ENCODE measurements at places on chromosomes 11 and 22.

GRCh38 chr22:46054091-46055073, 77.4 kb upstream of the WNT7B start:
- DNase-seq = no peak

GRCh38 chr11:81030186-81030585, 1589.4 kb upstream of the TENM4 start:
- no peak for DNase-seq

DNA sequence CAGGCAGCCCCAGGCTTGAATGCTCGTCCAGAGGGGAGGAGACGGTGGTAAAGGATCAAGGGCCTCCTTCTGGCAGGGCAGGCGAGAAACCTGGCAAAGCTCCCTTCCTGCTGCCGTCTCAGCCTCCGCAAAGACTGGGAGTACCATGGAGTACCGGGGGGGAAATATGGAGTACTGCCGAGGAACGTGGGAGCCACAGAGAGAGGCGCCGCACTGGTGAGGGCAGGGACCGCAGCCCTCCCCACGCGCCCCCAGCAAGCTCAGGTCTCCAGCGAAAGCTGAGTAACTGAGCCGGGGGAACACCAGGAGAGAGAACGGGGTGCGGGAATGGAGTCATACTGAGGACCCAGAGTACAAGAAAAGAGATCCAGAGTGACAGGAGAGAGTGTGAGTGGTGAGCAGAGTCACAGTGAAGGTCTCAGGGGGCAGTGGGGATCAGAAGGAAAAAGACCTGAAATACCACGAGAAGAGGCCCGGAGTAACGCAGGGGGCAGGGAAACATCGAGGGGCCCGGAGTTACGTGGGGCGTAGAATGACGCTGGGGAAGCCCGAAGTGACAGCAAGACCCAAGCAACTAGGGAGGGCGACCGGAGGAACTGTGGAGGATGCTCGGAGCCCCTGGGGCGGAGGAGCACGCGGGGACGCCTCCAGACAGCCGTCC, 740 bp downstream of the EML3 start:
- peak; percentile 37 for DNase-seq

GRCh38 chr22:22558972-22559603, at the start of gene PRAME:
Gene PRAME (minus strand): TSS chr22:22559265. CDS start chr22:22556832, 2,433 bp downstream.
- DNase-seq = peak; percentile 31

DNA sequence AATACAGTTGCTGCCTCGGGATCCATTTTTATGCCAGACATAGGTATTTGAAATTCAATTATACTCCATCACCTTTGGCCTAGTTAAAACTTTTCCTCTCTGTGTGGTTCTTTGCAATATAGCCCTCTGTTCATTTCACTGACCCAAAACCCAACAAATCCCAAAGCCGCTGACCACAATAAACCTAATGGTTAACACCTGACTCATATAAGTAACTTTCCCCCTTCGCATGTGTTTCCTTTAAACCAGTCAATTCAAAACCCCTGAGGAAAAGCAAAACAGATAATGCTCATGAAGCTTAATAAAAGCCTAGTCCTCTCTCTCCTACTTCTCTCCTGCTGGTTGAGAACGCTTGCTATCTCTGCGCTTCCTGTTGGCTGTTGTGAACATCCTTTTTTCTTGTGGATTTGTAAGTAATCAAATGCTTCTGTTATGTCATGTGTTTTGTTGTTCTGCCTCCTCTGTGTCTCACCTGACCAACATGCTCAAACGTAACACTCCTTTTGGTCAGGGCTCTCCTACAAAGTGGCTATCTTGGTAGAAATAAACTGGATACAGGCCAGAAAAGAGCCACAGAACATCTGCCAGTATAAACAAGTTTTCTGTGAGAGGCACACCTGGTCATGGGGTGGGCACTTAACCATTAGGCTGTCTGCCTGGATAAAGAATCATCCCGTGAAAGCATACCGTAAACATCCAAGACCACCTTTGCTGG, 652.6 kb downstream of the METTL15 start:
- no peak for DNase-seq

- no peak for DNase-seq
Measured at GRCh38 chr11:116070520-116070919, 566.3 kb upstream of the CADM1 start.

GRCh38 chr11:34774604-34775003, 141.6 kb downstream of the APIP start:
- DNase-seq = no peak

GRCh38 chr11:33579101-33579500, 121.5 kb downstream of the C11orf91 start:
- DNase-seq = no peak

- peak; percentile 31 for DNase-seq
Measured at GRCh38 chr22:26672060-26672471, 14.7 kb downstream of the MIAT start.

GRCh38 chr11:126133901-126134300, 71.2 kb upstream of the CDON start:
- DNase-seq = no peak

GRCh38 chr22:47615051-47615450, 852.6 kb downstream of the TBC1D22A start:
- DNase-seq = no peak

DNA sequence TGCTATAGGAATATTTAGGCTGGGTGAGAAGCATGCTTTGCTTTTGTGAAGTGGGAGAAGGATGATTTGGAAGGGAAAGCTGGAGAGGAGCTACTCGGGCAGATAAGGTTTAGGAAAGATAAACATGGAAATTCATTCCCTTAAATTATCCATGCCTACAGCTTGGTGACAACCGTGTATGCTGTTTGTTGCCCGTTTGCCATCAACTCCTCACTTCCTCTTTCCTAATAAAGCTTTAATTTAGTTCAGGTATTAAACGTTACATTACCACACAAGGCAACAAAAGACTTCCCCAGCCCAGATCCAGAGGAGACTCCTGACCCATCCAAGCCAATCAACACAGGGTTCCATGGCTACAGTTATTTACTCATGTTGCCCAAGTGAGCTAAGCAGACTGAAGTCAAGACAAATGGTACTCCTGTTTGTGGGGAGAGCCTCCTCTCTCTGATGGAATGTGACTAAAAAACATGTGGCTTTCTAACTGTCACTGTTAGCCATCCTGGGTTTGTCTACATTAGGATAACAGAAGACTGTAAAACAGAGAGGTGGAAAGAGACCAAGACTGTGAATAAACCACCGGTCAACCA, 101.7 kb upstream of the GRAMD1B start:
- DNase-seq = no peak

- DNase-seq = peak; percentile 40
Measured at GRCh38 chr11:3849297-3849874, 6.1 kb upstream of the STIM1 start.

DNA sequence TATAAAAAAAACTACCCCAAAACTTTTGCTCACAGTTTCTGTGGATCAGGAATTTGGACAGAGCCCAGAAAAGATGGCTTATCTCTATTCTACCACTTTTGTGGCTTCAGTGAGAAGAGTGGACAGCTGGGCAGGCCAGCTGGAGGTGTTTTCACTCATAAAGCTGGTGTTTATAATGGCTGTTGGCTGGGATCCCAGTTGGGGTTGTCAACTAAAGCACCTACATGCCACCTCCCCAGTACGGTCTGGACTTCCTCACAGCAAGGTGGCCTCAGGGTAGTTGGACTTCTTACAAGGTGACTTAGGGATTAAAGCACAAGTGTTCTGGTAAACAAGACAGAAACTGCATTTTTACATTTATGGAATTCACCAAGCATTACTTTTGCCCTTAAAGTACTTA, 171.0 kb downstream of the NELL1 start:
- DNase-seq = no peak

GRCh38 chr11:66345316-66345649, 379 bp upstream of the BRMS1 start:
- no peak for DNase-seq

DNA sequence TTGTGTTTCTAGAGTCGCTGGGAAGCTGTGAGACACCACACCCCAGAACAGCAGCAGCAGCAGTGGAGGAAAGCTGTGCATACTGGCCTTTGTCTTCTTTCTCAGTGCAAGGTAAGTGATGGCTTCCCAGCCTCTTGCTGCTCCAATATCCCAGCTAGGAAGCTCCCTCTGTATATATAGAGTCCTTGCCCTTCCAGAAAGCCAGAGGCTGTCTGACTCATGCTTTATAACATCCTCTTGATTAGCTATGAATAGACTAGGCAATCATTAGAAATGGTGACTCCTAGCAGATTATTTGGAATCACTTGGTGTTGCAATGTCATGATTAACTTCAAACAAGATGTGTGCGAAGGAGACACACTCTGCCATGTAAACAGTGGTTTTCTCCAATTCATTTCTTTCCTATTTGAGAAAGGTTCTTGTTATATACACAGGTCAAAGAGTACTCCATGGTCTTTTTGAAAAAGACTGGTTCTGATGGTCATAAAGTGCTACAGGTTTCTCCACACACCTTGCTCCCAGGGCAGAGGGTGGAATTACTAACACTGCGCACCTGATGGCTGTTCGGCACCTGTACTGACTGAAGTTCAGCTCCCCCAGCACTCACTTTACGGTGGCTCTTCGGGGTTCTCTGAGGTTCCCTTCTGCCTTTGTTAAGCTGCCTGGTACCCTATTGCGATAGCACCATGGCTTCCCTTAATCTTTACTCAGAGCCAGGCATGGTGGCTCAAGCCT, at the start of gene MMP1:
Gene MMP1, minus strand, starts transcription at position 149 of the 735 bp plus-strand sequence. Its CDS starts 68 bp downstream, at position 81.
- no peak for DNase-seq

DNA sequence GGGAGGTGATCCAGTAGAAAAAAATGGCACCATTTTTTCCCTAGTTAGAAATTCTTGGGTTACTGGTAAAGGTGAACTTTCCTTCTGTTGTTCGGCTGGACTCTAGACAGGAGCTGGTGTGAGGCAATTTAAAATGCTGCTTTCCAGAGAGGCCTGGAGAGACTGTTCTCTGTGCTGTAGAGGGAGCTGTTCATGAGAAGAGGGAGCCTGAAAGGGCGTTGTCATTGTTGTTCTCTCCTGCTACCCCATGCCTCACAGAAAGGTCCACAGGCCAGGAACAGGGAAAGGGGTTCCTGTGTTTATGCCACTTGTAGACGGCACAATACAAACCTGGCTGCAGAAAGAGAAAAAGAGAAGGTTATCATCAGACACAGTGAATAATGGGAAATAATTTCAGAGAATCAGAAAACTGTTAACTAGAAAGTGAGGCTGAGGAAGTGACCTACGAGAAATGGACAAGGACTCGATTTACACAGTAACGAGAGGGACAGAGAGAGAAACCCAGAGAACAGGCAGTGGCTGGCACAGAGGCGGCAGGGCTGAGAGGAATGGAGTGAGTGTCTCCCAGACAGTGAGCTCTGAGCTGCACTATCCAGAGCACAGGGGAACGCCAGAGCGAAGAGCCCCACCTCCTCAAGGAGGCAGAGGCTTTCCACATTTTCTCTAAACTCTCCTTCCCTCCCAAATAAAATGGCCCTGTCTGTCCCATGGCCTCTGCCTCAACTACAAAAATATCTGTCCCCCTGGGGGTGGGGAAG, 109.2 kb downstream of the RRM1 start:
- no peak for DNase-seq

DNA sequence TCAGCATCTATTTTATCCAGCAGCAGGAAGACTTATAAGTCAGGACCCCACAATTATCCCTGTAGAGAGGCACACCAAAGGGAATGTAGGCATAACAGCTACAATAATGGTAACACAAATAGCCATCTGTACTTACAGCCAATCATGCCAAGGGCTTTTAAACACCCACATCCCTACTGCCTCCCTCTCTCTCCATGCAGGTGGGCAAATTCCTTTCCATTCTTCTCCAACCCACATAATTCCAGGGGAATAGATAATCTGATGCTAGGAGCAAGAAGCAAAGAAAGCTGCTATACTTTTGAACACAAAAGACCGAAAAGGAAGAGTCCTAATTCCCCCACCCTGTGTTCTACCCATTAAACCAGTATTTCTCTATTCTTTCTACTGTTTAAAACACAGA, 46.7 kb downstream of the RBFOX2 start:
- DNase-seq = no peak
